ENCODE measurements at places on chromosomes 7 and 10. TPM values are rescaled to one million over a fixed set of nuclear protein-coding genes. Genes with fewer than 3 reads are reported as not detected.

The EPO gene
- not detected for polyA plus RNA-seq

The NKX1-2 gene
- not detected for polyA plus RNA-seq

The CTAGE8 gene
- 16.3 TPM for polyA plus RNA-seq

The GNGT1 gene
- not detected for polyA plus RNA-seq

The VPS37D gene
- polyA plus RNA-seq: 15.4 TPM

The CNTNAP2 gene
- polyA plus RNA-seq: 15.2 TPM

The NEURL1 gene
- polyA plus RNA-seq: 1.9 TPM

The HOXA6 gene
- 45.1 TPM for polyA plus RNA-seq
